ENCODE measurements at places on chromosomes 16 and 17. TPM values are rescaled to one million over a fixed set of nuclear protein-coding genes. Genes with fewer than 3 reads are reported as not detected.
A peak's percentile ranks its signal among the peaks of the same experiment; 100 is the strongest.

GRCh38 chr16:85015481-85016187 is 4.3 kb upstream of the ZDHHC7 start:
- no peak for DNase-seq

GRCh38 chr16:80824623-80825364 is 20.4 kb upstream of the CDYL2 start:
- DNase-seq = no peak

The HOXB9 gene
- total RNA-seq = not detected

DNA sequence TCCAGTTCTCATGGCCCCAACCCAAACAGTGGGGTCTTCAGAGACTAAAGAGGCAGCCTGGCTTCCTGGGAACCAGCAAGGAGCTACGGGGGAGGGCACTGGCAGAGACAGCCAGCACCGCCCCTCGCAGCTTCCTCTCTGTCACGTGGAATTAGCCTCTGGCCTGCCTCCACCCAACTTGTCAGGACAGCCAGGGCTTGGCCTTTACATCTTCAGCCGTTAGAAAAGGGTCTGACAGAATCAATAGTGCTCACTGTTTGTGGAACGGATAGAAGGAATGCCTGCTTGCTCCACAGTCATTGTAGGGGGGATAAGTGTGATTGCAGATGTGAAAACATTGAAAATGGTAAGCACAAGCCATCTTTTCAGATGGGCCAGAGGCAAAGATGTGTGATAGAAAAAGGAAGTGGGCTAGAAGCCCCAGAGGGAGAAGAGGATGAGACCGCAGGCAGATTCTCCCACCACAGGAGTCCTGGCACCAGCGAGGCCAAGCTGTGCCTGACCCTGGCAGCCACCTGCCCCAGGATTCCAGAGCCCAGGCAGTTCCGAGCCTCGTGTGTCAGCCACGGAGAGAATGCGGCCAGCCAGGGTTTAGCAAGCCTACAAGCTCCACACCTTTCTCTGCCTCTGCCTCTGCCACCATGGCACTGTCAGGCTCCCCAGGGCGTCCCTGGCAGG is 18.6 kb downstream of the GRIN2C start:
- DNase-seq = peak; percentile 82

DNA sequence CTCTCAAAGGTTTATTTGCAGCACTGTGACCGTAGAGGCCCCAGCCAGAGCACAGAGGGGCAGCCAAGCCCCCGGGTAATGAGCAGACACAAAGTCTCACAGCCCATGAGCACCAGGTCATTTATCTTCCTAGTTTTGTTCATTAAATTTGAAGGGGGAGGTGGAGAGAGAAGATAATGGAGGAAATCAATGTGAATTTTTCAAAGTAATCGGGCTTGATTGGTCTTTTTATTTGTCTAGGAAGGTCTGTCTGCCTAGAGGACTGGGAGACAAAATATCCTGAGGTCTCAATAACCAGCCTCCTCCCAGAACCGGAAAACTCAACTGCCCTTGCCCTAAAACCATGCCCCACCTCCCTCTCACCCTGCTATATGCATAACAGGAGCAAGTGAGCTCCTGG is 189.0 kb downstream of the SLC39A11 start:
- DNase-seq = no peak

The ZP2 gene
- total RNA-seq = not detected

GRCh38 chr17:74180336-74180735 is 23.1 kb upstream of the RPL38 start:
- DNase-seq = no peak

The CA7 gene
- total RNA-seq = not detected

GRCh38 chr17:79108870-79109269 is 34.2 kb downstream of the ENGASE start:
- no peak for DNase-seq

- DNase-seq = no peak
Measured at GRCh38 chr16:85480727-85481101, 132.4 kb upstream of the GSE1 start.

The ZMYND15 gene
- total RNA-seq = 0.20 TPM

DNA sequence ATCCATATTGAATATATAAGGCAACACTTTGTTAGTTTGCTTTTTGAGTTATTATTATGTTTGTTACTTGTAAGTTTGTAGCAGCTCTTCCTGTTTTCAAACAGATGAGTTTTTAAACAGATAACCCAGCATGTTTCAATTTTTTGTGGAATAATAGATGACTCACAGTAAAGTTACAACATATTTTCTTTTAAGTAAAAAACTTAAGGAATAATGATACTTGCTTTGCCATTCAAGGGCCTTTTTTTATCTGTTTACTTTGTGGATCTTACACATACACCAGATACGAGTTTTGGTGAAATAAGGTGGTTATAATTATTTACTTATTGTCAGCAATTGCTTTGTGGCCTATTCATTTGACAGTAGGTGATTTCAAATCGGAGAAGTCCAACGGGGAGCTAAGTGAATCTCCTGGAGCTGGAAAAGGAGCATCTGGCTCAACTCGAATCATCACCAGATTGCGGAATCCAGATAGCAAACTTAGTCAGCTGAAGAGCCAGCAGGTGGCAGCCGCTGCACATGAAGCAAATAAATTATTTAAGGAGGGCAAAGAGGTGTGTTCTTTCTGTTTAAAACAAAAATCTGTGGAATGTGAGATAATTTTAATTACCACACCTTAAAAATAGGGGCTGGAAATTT is 66.3 kb downstream of the BPTF start:
- DNase-seq = peak; percentile 44

Data from left ventricle myocardium superior (tissue), 1 donor.